ENCODE measurements at places on chromosomes 2 and 18.
A peak's percentile ranks its signal among the peaks of the same experiment; 100 is the strongest.

- peak; percentile 31 for DNase-seq
These were observed 273.6 kb upstream of the NRP2 start for GRCh38 chr2:205408696-205409095.

DNA sequence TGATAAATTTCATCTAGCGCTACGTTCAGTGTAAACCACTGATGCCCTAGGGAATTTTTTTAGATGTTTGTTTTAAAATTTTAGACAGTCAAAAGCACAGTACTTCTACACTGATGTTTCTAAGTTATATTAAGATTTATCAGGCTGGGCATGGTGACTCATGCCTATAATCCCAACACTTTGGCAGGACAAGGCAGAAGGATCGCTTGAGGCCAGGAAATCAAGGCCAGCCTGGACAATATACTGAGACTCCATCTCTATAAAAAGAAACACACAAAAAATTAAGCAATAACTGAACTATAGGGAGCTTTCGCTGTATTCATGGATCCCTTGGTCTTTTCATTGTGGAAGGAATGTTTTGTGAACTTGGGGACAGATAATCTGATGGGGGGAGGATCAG, 50.6 kb upstream of the MAPRE2 start:
- DNase-seq: peak; percentile 28

DNA sequence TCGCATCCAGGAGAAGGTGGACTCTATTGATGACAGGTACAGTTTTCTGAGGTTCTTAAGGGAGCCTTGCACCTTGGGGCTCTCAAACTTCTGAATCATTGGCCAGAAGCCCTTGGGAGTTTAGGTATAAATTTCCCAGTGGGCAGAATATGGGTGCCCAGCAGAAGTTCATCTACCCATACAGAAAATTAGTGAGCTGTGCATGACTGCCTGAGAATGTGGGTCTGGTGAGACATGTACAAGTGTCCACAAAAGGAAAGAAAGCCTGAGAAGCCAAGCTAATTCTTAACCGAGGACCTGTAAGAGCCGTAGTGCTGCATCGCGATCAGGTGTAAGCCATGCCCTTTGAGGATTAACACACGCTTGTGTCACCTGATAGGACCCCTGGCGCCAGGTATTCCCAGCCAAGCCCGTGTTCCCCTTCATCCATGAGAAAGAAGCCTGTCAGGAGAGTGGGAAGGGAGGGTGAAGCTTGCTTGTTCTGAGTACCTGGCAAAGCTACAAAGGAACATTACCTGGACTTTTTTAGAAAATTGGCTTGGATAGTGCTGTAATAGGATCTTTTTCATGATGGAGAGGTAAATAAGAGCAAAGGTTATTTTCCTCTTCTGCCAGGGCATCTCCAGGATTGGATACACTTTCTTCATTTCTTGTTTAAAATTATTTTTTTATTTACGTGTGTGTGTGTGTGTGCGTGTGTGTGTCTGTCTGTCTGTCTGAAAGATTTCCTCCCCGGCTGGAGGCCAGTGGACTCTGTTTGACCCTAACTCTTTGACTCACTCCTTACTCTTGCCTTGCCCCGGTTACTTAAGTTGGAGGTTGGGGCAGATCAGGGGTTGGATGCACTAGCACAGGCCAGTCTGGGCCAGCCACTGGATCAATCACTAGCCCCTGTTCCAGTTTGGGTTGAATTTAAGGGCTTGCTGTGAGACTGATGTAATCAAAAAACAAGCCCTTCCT, 90.4 kb upstream of the EML6 start:
- peak; percentile 98 for DNase-seq

- no peak for DNase-seq
These were observed 638 bp downstream of the RPS7 start for GRCh38 chr2:3575534-3576262.

GRCh38 chr2:158021226-158021625, 80.5 kb upstream of the UPP2 start:
- no peak for DNase-seq

DNA sequence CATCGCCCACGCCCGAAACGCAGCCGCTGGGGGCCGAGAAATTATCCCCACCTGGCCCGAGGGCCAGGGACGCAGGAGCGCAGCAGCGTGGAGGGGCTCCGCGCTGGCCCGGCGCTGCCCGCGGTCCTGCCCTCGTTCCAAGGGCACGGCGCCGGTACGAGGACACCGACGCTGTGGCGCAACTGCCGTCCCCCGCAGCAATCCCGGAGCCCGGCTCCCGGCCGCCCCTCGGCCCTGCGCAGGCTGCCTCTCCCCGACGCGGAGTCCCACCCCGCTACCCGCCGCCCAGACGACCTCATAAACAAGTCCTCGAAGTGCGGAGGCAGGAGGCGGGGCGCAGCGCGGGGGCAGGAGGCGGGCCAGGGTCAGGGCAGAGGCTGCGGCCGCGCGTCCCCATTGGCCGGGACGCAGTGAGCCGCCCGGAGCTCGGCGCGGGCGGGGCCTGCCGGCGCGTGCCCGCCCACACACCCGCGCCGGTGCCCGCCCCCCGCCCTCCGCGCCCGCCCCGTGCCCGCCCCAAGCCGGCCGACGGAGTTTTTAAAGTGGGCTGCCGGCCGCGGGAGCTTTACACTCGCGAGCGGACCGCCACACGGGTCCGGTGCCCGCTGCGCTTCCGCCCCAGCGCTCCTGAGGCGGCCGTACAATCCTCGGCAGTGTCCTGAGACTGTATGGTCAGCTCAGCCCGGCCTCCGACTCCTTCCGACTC, at the start of gene EPAS1:
EPAS1 (plus strand) TSS at position 568 of the 706 bp plus-strand sequence. CDS start 505 bp downstream, outside the sequence.
- DNase-seq: peak; percentile 92

- DNase-seq: no peak
These were observed 96.3 kb downstream of the XRCC5 start for GRCh38 chr2:216205486-216205885.

DNA sequence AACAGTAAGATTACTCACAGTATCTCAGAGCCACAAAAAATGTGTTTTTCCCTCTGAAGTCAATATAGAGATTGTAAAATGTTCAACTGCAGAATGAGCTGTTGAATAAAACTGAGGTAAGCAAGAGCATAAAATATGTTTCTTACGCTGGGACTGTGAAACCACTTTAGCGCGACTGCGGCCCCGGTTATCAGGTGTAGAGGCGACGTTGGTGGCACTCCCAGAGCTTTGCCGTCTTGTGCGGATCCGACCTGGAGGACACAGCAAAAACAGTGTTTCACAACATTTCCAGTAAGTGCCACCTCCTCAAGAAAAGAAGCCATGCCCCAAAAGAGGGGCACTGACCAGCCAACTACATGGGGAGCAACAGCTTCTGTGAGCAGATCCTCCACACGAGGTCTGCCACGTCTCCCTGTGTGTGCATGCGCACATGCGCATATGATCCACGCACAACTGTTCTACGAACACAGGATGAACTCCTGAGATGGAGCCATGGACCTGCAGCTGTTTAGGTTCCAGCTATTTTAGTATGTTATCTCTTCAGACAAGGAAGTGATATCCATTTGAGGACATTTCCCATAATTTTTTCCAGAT, 100.7 kb upstream of the RNU4ATAC start:
- DNase-seq: no peak

DNA sequence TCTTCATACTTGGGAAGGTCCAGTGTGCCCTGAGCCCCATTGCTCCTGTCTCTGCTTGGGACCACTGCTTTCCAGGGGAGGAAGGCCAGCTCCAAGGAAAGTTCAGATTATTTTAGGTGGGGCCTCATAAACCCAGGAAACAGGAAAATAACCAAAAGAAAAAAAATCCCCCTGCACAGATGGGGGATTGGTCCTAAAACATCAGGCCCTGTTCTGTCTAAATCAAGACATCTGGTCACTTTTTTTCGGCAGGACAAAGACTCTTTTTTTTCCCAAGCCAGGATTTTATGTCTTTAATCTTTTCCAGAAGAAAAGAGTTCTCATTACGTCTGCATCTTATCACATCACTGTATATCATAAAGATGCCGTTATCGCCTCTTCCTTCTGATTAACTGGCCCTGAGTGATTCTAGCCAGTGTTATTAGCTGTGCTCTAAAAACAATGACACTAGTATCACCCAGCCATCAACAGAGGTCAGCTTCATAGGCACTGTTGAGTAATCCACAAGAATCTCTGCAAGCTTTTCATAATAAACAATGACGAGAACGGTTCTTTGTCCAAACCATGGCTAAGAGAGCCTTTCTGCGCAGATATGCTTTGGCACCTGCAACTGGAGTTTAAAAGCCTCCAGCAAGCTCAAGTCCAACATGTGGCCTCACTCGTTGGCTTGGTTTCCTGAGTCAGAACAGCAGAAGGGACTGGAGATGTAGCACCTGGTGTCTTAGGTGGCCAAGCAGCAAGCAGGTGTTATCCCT, 138.2 kb downstream of the VAPA start:
- peak; percentile 94 for DNase-seq

DNA sequence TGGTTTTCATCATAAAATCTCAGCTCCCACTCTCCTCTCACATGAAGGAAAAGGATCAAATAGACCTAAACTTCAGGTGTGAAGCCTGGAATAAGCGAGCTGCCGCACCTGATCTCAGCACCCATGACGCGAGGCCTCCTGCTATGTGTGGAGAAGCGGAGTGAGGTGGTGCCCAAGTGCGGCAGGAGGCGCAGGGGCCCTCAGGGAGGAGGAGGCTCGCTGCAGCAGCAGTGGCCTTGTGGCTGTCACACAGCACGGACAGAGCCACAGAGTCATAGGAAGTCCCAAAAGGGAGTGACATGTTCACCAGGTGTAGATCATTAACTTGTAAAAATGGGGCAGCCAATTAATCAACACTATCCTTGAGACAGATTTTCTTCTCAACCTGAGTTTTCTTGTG, 9.1 kb downstream of the SCLY start:
- DNase-seq: no peak

DNA sequence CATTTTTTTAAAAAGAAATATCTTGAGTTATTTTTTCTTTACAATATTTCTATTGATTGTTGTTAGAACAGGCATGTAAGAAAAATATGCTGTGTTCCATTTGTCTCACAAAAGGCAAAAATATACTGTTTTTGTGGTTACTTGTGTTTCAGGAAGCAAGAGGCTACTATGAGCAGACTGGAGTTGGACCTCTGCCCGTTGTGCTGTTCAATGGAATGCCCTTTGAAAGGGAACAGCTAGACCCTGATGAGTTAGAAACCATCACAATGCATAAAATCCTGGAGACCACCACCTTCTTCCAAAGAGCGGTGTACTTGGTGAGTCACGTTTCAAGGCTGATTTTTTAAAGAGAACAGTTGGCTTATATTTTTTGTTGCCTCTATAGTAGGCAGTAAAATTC, 54.7 kb downstream of the UGGT1 start:
- peak; percentile 62 for DNase-seq
